ENCODE measurements at places on chromosomes 7 and 10.

- peaks cover 2% of the 10 kb centered on the region for H3K4me1 ChIP-seq
- DNase-seq, result peak; percentile 47
- no peak overlapping the region for H3K27ac ChIP-seq
Measured at GRCh38 chr7:36032361-36032818, 120.7 kb upstream of the EEPD1 start.

- no peaks in the 10 kb centered on the region for H3K4me1 ChIP-seq
- no peaks in the 10 kb centered on the region for H3K27me3 ChIP-seq
- H3K27ac ChIP-seq, result no peak overlapping the region
- H3K36me3 ChIP-seq, result no peaks in the 10 kb centered on the region
Measured at GRCh38 chr10:28411648-28412047, 108.8 kb upstream of the MPP7 start.

- no peaks in the 10 kb centered on the region for H3K27me3 ChIP-seq
- no peaks in the 10 kb centered on the region for H3K36me3 ChIP-seq
- H3K4me1 ChIP-seq, result no peaks in the 10 kb centered on the region
Measured at GRCh38 chr10:5537684-5538083, 12.9 kb downstream of the CALML3 start.

DNA sequence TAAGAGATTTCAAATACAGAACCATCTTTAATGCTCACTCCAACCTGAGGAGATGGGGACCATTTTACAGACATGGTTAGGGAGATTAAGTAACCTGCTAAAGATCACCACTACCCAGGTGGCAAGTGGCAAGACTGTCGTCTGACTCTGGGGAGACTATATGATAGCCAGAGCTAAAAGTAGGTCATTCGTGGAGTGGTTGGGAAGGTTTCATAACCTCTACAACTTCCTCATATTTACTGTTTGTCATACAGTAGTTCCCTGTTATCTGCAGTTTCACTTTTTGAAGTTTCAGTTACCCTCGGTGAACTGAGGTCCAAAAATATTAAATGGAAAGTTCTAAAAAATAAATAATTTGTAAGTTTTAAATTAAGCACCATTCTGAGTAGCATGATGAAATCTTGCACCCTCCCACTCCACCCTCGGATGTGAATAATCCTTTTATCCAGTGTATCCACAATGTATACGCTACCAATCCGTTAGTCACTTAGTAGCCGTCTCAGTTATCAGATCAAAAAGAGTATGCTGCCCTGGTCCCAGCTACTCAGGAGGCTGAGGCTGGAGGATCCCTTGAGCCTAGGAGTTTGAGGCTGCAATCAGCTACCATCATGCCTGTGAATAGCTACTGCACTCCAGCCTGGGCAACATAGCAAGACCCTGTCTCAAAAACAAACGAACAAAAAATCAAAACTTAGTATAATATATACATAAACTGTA, 14.9 kb upstream of the LGI1 start:
- no peaks in the 10 kb centered on the region for H3K4me1 ChIP-seq
- no peak overlapping the region for H3K27ac ChIP-seq
- H3K4me3 ChIP-seq, result no peak overlapping the region
- no peak for DNase-seq

DNA sequence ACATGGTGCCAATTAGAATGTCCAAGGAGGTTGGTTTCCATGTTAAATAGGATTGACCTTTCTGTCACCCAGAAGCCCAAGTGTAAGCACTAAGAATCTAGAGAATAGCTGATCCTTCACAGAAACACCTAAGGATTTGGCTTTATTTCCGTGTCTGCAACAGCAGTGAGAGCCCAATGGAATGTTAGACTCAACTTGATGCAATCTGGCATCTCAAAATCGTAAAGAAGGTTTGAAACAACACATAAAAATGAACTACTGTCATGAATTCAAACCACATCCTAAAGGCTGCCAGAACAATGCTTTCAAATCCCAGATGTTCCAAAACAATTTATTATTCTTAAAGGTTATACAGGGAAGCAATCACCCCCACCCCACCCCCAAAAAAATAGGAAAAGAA, 18.6 kb downstream of the PPP1R3C start:
- peak overlapping the region; percentile 4 for H3K4me3 ChIP-seq
- H3K36me3 ChIP-seq, result no peaks in the 10 kb centered on the region
- peaks cover 21% of the 10 kb centered on the region for H3K4me1 ChIP-seq
- DNase-seq, result peak; percentile 98
- H3K27me3 ChIP-seq, result no peaks in the 10 kb centered on the region

GRCh38 chr7:128921866-128922440, 11.4 kb upstream of the KCP start:
- no peaks in the 10 kb centered on the region for H3K4me1 ChIP-seq
- H3K27me3 ChIP-seq, result peaks cover 30% of the 10 kb centered on the region
- H3K27ac ChIP-seq, result no peak overlapping the region

DNA sequence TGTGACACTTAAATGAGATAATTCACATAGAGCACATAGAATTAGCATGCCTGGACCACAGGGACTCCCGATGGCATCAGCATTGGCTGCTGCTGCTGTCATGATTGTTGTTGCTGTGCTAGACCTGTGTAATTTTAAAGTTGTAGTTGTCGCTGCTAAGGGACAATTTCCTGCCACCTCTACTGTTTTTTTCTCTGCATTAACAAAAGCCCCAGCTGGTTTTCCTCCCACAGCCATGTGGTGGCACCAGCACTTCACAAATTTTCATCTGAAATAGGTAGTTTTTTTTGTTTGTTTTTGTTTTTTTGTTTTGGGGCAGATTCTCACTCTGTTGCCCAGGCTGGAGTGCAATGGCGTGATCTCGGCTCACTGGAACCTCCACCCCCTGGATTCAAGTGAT, 25.4 kb upstream of the PRXL2A start:
- DNase-seq, result peak; percentile 8
- H3K36me3 ChIP-seq, result no peaks in the 10 kb centered on the region
- H3K4me1 ChIP-seq, result no peaks in the 10 kb centered on the region
- H3K27me3 ChIP-seq, result no peaks in the 10 kb centered on the region

DNA sequence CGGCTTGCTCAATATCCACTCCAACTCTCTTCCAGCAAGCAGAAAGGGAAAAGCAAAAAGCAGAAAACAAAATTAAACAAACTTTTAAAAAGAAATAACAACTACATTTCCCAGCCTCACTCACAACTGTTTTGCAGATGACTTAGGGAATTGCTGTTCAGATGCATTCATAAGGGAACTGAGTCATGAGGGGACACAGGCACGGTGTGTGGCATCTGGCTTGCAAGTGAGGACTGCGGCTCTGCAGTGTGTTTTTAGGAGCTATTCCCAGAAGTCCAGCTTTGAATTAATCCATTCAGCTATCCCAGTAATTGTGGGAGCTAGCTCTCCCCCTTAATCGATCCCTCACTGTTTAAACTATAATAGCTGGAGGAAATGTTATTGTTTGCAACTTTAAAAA, 30.3 kb downstream of the PTN start:
- no peak overlapping the region for H3K4me3 ChIP-seq
- H3K27me3 ChIP-seq, result no peaks in the 10 kb centered on the region
- no peak overlapping the region for H3K27ac ChIP-seq
- no peak for DNase-seq
- H3K4me1 ChIP-seq, result no peaks in the 10 kb centered on the region
- no peaks in the 10 kb centered on the region for H3K36me3 ChIP-seq

DNA sequence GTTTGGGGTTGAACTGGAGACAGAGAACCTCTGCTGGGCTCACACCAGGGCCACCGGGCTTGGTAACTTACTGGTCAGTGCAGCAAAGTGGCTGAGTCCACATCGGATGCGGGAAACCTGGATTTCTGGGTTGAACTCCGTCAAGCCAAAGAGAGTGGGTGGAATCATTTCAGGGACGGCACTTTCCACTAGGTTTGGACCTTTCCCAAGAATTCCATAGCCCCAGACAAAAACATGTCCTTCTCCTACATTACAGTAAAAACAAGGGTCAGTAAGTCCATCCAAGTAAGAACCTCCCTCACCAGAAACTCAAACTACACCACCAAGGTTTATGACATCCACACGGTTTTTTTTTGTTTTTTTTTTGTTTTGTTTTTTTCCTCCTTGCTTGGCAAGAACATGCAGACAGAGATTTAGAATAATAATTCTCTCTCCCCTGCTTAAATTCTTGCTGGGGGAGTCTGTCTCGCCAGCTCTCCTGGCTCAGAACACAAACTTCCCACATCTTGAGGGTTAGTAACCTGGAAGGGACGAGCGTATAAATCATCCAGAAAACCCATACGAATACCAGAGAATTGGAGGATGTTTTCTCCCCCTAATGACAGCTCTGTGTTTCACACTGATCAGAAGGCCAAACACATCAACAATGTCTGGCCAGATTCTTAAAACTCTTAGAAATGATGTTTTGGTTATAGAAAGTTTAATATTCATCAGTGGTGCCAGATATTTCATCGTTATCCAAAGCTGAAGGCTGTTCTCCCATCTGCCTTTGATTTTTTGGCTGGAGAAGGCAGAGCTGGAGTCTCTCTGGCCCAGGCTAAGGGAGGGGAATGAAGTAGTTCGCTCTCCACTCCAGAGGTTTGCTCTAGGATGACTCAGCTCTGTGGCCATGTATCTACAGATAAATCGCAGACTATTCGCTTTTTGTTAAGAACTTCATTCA, 17.5 kb downstream of the RCC1L start:
- H3K27me3 ChIP-seq, result no peaks in the 10 kb centered on the region
- DNase-seq, result peak; percentile 83
- H3K4me1 ChIP-seq, result peaks cover 11% of the 10 kb centered on the region
- no peak overlapping the region for H3K4me3 ChIP-seq

DNA sequence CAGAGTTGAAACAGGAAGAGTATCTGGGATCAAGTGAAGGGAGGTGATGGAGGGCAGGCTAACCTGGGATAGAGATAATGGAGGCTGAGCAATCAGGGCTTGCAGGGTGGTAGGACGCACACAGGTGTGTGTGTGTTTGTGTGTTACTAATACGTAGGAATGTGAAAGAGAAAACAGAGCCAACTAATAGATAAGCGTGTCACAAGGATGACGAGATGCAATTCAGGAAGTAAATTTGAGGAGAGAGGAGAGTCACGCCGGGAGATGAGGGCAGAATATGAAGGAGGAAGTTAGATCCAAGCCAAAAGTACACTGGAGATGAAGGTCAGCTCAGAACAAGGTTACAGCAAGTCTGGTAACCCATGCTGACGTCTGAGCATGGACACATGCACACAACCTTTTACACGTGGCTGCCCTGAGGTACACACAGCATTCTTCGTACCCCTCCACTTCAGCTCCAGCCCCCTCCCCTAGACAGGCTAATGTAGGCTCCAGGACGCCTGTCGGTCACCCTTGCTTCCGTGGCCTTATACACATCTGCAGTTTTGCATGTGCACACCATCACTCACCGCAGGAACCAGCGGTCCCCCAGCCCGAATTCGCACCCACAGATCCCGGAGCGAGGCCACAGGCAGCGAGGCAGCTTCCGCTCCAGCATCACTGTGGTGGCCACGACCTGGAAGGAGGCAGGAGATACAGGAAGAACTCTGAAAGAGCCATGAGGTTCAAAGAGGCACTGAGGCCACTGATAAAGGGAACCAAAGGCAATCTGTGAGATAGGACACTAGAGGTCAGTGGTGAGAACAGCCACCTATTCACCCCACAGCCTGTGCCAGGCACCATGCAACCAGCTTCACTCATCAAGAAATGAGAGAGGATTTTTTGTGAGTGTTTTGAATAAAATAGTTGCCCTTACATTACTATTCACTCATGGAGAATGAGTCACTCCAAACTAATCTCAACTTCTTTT, 23.7 kb upstream of the TRPV6 start:
- H3K27me3 ChIP-seq, result no peaks in the 10 kb centered on the region
- no peak overlapping the region for H3K4me3 ChIP-seq
- no peaks in the 10 kb centered on the region for H3K36me3 ChIP-seq
- DNase-seq, result no peak

GRCh38 chr7:2200584-2200980, 32.2 kb downstream of the MAD1L1 start:
- DNase-seq, result no peak
- H3K27me3 ChIP-seq, result no peaks in the 10 kb centered on the region
- H3K4me1 ChIP-seq, result peaks cover 6% of the 10 kb centered on the region

DNA sequence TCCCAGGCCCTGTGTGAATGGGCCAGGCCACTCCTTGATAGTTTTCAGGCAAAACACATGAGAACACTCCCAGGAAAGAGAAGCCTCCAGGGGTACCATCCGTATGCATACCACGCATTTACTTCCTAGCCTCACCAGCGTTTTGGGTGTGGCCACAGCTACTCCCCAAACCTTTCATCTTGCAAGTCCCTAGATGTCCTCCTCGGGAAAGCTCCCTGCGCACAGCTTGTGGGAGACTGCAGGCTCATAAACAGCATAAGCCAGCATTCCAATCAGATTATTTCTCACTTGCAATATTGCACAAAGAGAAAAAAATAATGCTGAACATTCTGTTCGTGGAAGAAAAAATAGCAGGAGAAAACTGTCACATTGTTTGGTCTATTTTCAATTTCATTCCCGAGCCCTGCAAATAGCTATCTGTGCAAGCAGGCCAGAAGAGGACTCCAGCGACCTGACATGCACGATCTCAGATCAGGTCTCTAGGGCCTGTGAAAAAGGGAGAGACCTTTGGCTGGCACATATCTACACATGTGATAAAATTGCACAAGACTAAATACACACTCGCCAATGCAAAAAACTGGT, 175.6 kb downstream of the PLXNA4 start:
- DNase-seq, result no peak
- no peaks in the 10 kb centered on the region for H3K36me3 ChIP-seq
- H3K27ac ChIP-seq, result no peak overlapping the region
- no peaks in the 10 kb centered on the region for H3K27me3 ChIP-seq
- no peak overlapping the region for H3K4me3 ChIP-seq

DNA sequence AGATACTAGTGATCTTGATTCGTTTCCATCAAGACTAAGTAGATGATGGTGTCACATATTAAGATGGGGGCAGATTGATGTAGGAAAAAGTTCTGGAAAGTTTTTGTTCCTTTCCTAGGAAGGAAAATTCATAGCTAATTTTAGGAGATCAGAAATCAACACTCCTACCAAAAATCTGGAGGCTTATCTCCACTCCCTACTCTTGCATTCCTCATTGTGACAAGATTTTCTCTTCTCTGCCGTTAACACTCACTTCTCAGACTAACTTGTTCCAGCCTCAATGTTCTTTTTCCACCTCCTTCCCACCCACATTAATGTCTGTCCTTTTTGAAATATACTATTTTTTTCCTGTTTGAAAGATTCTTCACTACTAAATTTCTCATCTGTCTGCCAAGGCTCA, 851.9 kb upstream of the GHITM start:
- no peaks in the 10 kb centered on the region for H3K27me3 ChIP-seq
- no peak overlapping the region for H3K4me3 ChIP-seq
- H3K36me3 ChIP-seq, result no peaks in the 10 kb centered on the region
- no peak for DNase-seq

DNA sequence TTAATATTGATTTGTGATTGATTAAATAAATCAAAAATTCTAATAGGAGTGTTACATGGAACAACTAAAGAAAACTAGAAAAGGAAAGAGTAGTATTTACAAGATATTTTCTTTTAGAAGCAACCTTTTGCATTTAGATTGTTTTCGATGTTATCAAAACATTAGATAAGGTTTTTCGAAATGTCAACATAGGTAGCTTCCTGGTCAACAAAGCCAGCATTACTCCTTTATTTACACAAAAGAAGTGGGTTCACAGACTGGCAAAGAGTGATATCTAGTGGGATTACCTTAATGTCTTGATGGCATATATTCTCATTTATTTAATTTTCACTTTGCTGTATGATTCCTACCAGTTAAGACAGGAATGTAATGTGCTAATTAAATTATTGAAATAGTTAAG, 117.3 kb upstream of the TEX47 start:
- no peak overlapping the region for H3K27ac ChIP-seq
- no peak overlapping the region for H3K4me3 ChIP-seq
- no peaks in the 10 kb centered on the region for H3K27me3 ChIP-seq
- no peaks in the 10 kb centered on the region for H3K4me1 ChIP-seq
- H3K36me3 ChIP-seq, result no peaks in the 10 kb centered on the region
- DNase-seq, result no peak
